ENCODE measurements at places on chromosomes 13 and 19. TPM values are rescaled to one million over a fixed set of nuclear protein-coding genes. Genes with fewer than 3 reads are reported as not detected.

- DNase-seq = no peak
Measured at GRCh38 chr13:63190219-63190618, 1774.6 kb upstream of the PCDH20 start.

DNA sequence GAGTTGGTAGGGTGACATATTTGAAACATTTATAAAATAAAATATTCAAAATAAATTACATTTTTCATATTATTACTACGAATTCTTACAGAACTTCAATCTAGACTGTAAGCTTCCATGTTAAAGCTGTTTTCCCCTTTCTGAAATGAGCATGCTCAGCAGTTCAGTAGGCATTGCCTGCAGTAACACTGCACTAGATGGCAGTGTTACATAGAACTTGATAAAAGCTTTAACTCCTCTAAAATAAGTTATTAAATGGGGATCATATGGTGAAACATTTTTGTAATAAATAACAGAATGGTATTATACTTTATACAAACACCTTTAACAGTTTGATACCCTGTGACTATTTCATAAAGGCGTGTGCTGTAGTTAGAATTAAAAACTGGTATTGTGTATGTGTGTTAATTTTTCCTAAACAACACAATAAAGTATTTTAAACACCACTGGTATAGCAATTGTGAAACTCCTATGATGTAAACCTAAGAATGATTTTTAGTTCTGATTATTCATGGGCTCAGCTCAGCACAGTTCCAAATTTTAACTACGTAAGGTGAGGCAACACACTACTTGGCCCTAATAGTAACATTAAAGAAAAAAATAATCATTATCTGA is 11.6 kb upstream of the GPR18 start:
- DNase-seq = peak; percentile 78

- DNase-seq = no peak
Measured at GRCh38 chr19:30376272-30376671, 4.1 kb downstream of the ZNF536 start.

DNA sequence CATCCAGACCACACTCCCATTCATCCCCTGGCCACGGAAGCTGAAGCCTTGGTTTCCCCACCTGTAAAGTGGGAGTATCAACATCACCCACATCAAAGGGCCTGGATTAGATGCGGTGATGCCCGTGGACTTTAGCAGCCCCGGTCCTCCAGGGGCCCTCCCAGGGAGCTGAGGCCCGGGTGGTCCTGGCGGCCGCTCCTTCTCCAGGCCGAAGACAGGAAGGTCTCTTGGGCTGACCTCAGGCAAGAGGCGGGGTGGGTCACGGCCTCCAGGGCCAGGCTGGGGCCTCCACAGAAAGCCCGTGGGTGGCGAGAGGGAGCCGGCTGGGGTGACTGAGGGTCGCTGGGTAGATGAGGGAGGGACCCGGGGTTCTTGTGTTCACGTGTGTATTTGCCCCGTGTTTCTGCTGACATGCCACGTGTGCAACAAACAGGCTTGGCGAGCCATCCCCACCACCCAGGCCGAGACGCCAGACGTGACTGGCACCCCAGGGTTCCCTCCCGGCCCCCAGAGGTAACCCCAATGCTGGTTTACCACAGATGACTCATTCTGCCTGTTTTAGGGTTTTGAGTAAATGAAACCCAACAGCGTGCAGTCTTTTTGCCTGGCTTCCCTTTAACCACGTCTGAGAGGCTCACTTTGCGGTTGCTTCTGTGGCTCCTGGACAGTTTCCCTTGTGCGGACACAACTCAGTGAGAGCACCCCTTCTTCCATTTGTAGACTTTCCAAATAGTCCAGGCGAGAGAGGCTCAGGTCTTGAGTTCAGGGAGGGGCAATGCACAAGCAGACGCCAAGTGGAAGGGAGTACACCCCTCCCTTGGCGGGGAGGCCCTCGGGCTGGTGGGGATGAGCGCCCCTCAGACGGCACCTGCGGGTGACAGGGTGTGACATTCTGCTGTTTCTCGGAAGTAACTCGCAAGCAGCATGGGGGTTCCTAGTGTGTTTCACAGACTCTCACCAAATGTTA is 42.9 kb downstream of the C13orf46 start:
- DNase-seq = no peak

GRCh38 chr19:44735011-44735410 is 13.5 kb upstream of the BCL3 start:
- DNase-seq = no peak

GRCh38 chr13:49527123-49527522 is 31.4 kb downstream of the PHF11 start:
- DNase-seq = no peak

DNA sequence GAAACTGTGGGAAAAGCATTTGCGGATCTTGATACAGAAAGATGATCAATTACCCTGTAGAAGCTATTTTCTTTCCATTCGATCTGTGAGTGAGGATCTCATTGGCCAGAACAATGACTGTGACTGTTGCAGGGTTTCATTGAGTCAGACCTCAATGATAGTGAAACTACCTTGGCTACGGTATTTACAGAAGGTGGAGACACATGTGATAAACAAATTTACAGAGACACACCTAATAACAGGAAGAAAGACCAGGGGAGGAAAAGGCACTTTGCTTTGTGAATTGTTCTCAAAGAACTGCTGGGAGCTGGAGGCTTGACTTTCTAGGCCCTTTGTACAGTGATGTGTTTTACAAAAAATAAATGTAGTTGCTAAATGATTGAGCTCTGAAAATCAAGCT is 19.9 kb upstream of the ARGLU1 start:
- no peak for DNase-seq

- no peak for DNase-seq
Measured at GRCh38 chr13:26961890-26962615, 201.5 kb upstream of the GPR12 start.

GRCh38 chr19:52638601-52639000 is 446 bp upstream of the ZNF83 start:
- peak; percentile 69 for DNase-seq

GRCh38 chr13:29953542-29953941 is 103.1 kb upstream of the UBL3 start:
- no peak for DNase-seq

- DNase-seq = no peak
Measured at GRCh38 chr13:85527316-85527715, 271.9 kb downstream of the SLITRK6 start.

DNA sequence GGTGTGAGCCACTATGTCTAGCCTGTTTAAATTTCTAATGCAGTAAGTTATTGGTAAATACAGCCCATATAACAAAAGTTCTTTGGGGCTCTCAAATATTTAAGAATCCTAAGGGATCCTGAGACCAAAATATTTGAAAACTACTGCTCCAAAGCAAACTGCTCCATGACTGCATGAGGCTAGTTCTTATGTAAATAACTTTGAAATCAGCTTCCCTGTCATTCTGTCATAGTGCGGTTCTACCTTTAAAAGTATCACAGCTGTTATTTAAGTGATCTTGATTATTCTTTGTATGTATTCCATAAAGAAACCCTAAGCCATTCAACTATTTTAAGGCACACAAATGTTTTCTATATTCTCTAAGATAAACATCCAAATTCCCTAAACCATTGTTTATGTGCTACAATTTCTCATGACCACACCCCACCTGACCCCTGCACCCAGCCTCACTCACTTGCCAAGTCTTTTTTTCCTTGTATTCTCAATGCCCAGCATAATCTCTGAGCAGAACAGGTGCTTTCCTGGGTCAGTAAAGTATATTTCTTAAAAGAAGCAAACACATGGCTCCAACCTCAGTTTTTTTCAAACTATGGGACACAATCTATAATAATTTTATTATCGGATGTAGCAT is 146.6 kb downstream of the RNF17 start:
- DNase-seq = peak; percentile 6

- DNase-seq = no peak
Measured at GRCh38 chr19:35279985-35280821, 2.1 kb upstream of the HAMP start.

The ZNF582 gene
- total RNA-seq = 1.8 TPM

The LRRC63 gene
- total RNA-seq = not detected

- DNase-seq = no peak
Measured at GRCh38 chr13:74104661-74105275, 29.4 kb downstream of the KLF12 start.

DNA sequence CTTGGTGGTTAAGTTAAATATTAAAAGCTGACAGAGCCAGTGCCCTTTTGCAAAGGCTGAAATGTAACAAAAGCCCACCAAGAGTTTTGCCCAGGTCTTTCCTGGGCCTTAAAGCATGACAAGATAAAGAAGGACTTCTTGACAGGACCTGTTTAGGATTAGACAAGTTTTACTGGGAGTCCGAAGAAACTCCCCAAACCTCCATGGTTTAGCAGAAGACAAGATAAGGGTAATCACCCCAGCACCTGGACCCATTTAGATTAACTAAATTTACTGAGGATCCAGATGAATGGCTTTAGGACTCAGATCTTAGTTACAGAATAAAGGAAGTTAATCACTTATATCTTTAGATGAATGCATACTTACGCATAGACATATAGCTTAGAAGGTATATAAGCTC is 14.8 kb upstream of the UFM1 start:
- no peak for DNase-seq

DNA sequence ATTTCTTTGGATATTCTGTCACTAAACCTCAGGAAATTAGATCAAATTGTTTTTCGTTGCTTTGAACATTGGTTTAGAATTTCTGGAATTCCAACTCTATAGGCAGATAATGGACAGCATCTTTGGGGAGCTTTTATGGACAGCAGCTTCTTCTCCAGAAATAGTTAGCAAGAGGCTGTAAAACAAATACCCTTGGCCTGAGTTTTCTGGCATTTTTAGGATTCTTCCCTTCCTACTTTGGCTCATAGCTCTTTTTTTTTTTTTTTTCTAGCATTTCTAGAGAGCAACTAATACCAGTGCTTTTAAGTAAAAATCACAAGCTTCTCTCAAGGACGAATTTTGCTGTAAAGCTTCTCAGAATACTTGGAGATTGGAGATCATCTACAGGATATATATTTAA is 169.8 kb upstream of the SPRY2 start:
- DNase-seq = no peak

- DNase-seq = no peak
Measured at GRCh38 chr19:1810439-1811160, 1.5 kb downstream of the ATP8B3 start.

The DMRTC2 gene
- total RNA-seq = not detected

DNA sequence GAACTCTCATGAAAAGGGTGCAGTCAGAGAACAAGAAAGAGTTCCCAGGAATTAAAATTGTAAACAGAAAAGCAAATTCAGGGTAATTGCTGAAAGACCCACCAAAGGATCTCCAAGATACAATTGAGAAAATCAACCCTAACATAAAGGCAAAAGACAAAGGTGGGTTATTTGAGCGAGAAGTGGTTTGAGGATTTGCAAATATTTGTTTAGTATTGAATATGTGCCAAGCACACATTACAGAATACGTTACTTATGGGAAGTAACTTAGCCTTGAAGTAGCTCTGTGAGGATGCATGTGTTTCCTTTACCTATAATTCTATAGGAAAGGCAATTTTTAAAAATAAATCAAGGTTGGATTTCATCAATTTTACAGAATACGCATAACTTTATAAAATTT is 10.0 kb upstream of the CEACAM21 start:
- DNase-seq = no peak

- no peak for DNase-seq
Measured at GRCh38 chr19:51141181-51141580, 920 bp upstream of the SIGLEC7 start.

- no peak for DNase-seq
Measured at GRCh38 chr19:45467115-45467455, 711 bp upstream of the FOSB start.

- DNase-seq = no peak
Measured at GRCh38 chr13:86881390-86881789, 789.8 kb upstream of the SLITRK5 start.

DNA sequence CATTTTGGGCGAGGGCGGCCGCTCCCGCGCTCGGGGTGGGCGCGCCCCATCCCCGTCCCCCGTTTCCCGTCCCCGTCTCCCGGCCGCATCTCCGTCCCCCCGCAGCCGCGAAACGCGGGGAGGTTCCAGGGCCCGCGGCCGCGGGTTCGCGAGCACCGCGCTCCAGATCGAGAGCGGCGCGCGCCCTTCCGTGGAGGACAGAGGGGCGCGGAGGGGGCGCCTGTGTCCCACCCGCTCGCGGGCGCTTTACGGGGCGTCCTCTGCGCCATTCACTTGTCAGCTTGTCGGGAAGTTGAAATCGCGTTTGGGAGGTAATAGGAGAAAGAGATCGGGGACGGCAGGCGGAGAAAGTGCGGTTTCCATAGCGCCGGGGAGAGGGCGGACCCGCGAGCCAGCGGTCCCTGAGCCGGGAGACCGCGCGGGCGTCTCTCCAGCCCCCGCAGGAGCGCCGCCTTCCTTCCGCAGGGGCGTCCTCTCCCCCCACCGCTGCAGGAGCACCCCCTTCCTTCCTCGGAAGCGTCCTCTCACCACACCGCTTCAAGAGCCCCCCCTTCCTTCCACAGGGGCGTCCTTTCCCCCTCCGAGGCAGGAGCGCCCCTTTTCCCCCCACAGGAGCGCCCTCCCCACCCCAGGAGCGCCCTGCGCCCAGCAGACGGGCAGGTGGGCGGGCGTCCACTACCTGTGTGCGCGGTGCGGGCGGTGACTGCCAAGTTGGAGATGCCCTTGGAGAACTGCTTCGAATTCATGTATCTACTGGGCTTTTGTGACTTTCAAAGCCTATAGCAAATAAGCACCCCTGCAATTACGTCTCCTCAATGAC is 962 bp upstream of the IRS2 start:
- DNase-seq = peak; percentile 33

GRCh38 chr13:90999401-90999800 is 348.1 kb upstream of the MIR17HG start:
- DNase-seq = no peak

The SMIM44 gene
- total RNA-seq = not detected

DNA sequence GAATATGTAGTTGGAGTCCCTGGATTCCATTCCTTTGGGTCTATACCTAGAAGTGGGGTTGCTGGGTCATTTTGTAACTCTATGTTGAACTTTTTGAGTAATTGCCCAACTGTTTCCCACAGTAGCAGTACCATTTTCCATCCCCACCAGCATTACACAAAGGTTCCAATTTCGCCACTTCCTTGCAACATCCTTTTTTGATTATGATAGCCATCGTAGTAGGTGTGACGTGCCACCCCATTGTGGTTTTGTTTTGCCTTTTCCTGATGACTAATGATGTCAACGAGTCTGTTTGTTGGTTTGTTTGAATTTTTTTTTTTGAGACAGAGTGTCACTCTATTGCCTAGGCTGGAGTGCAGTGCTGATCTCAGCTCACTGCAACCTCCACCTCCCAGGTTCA is 3.3 kb upstream of the PEX11G start:
- DNase-seq = no peak

DNA sequence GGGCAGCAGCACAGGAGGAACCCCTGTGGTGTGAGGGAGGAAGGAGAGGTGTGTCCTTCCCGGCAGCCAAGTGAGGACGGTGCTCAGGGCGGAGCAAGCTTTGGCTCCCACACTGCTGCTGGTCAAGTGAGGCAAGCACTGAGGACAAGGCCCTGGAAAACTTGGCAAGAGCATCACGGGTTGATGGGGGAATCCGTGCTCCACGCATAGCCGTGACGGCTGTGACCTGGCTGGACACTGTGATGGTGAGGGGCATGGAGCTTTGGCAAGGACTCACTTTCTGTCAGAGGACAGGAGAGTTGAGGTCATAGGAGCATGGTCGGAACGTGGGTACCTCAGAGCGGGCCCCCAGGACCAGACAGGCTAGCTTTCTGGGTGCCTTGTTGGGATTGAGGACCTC is 29.0 kb upstream of the SLC15A1 start:
- DNase-seq = no peak

The FAAP24 gene
- total RNA-seq = 2.2 TPM

The NCAN gene
- not detected for total RNA-seq

The ALOX5AP gene
- total RNA-seq = not detected

The LILRA6 gene
- not detected for total RNA-seq

The SMIM17 gene
- 0.28 TPM for total RNA-seq

- DNase-seq = no peak
Measured at GRCh38 chr13:76622315-76623040, 263.7 kb downstream of the KCTD12 start.

- DNase-seq = peak; percentile 32
Measured at GRCh38 chr13:77896536-77896935, 22.1 kb downstream of the EDNRB start.

Measured in IMR-90 (cell line).